Endothelial cell (in vitro differentiated cells): ENCODE measurements at places on chromosomes 3 and 15. TPM values are rescaled to one million over a fixed set of nuclear protein-coding genes. Genes with fewer than 3 reads are reported as not detected.

Gene OSTN
- not detected for total RNA-seq

Gene CPN2
- not detected for total RNA-seq

Gene MST1
- total RNA-seq: 22.0 TPM

Gene CLDN16
- total RNA-seq: not detected

DNA sequence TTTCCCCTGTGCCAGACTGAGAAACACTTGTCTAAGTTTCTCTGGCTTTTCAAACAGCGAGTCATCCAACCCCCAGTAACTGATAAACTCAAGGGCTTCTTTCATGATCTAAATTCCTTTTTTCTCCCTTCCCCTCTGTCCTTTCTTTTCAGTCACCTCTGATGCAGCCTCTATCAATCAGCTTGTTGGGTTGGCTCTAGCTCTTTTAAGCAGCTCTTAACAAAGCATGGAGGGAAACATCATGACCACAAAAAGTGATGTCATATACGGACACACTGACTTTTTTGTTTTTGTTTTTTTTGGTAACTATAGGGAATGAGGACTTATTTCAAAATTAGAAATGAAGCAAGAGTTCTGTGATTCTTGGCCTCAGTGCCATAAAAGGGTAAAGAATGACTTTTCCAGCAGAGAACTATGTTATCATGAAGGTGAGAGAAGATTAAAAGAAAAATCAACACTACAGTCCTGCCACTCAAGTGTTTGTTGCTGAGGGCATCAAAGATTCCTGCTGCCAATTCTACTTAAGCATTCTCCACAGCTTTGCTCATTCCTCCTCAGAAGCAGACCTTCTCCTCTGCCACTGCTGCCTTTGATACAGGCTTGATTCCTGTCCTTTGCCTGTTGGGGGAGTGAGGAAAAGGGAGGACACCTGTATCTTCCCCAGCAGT is 457.0 kb upstream of the ONECUT1 start:
- DNase-seq: no peak

- no peak for DNase-seq
Observed at GRCh38 chr3:191158815-191159214, 40.2 kb upstream of the OSTN start.

DNA sequence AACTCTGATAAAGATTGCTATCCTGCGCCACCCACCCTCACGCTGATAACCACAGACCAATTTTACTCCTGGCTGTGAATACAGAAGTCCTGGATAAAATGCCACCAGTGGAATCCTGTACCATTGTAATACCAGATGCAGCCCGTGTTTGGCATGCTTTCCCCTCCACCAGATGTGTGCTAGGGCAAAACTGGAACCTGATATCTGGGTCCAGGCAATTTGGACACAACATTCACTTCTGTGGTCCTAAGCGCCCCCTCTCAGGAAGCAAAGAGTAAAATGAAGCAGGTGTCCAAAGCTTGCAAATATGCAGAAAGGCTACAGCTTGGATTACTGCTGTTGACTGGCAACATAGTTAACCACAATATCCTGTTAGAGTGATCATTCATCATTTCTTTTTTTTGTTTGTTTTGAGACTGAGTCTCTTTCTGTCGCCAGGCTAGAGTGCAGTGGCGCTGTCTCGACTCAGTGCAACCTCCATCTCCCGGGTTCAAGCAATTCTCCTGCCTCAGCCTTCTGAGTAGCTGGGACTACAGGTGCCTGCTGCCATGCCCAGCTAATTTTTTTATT is 32.8 kb downstream of the LOXL1 start:
- no peak for DNase-seq

DNA sequence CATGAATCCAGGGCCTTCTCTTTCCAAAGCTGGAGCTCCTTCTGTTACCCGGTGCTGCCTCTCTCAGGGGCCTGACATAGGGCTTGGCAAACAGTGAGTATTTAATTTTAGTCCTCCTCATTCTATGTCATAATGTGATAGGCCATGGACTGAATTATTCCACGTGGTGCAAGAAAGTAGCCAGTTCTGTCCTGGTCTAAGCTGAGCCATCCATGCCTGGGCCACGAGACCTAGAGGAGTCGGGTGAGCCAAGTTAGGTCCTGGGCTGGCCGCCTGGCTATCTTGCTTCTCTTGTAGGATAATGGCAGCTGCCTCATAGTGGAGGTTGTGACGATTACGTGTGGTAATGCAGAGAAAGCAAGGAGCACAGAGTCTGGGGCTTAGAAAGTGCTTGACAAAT is 170.6 kb downstream of the FAM43A start:
- DNase-seq: no peak

GRCh38 chr15:43408789-43409188 is 37.9 kb downstream of the TUBGCP4 start:
- DNase-seq: no peak

DNA sequence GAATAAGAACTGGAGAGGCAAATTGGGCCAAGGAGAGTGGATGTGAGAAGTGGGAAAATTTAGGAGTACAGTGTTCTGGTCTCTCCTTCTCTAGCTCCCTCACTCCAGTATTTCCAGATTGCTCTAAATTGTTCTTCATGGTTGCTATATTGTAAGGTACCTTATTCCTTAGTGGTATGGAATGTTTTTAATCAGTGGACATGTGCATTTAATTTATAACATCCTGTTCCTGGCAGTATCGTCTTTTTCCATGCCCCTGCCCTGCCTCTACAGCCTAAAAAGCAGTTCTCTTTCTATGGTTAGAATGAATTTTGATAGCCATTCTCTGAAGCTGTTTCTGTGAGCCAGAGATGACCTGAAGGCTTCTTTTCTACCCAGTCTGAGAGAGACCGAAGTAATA is 180.5 kb downstream of the TCF12 start:
- no peak for DNase-seq

- no peak for DNase-seq
Observed at GRCh38 chr3:193124861-193125260, 116.2 kb upstream of the PLAAT1 start.

DNA sequence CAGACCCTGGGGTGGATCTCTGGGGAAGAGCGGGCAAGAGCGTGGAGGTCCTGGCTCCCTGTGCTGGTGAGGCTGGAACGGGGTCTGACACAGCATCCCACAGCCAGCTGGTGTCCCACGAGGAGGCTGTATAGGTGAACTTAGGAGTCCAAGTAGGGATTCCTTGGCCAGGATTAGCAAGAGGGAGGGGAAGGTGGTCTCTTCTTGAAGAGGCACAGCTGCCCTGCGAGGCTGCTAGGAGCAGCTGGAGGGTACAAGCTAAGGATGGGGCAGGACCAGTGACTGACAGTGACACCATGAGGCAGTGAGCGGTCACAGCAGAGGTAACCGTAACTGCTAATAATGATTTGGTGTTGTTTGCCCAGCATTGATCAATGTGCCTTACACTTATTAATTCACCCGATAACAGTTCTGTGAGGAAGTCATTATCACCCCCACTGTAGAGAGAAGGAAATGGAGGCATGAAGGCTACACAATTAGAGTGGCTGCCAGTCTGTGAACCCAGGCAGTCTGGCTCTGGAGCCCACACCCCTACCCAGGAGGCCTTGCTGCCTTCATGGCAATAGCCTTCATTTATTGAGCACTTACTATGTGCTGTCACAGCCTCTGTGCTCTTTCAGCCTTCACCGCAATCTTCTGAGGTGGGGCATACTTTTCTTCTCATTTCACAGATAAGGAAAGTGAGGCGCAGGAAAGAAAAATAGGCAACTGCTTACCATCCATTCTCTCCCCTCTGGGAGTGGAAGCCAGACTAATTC is 59.4 kb downstream of the TMEM44 start:
- peak; percentile 33 for DNase-seq

DNA sequence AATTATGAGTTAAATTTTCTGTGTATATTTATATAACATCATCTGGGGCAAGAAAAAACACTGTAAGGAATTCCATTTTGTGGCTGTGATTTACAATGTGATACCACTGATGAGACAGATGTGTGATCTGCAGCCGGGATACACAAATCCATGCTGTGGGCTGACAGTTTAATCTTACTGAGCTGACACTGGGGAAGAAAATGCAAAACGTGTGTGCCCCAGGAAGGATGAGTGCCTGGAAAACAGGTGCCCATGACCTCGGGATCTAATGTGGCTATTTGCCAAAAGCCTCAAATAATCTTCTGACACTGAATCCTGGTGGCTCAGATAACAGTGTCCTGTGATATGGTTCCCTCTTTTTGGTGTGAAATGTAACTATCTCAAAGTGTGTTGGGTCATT is 10.5 kb downstream of the MYRIP start:
- DNase-seq: no peak

DNA sequence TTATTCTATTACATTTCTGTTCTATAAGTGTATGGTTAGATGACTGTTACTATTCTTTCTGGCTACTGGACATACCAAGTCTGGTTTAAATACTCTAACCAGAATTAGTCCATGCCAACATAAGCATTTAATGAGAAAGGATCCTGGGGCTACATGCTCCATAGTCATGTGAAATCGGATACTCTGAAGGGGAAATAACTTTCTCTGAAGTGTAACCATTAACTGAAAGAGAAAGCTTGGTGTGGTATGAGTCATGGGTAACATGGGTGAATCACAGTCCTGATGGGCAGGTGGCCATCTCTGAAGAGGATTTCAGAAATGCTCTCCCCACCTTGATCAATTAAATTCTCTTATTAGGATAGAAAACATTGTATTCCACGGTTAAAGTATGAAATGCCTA is 69.4 kb downstream of the FHIT start:
- DNase-seq: no peak

DNA sequence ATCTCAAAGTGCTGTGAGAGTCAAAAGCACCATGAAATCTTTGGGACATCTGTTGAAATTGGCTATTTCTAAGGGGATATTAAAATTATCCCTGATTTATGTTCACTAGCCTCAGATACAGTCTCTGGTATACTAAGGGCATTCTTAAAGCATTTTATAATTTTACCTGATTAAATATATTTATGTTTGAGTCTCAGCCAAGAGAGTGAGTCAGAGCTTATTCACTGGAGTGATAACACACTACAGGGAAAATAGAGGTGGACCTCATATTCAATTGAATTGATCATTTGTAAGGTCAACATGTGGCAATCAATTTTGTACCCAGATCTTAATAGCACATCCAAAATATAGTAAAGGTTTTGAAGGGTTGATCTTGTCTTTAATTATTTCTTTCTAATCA is 733.6 kb downstream of the EPHA3 start:
- no peak for DNase-seq
